Activated naive CD8-positive, alpha-beta T cell treated with anti-CD3 and anti-CD28 coated beads, Interleukin-2, amount 10 ng/mL, durations not matched to agents 7 days and 5 days (primary cell): ENCODE measurements at places on chromosomes 12 and 14.

DNA sequence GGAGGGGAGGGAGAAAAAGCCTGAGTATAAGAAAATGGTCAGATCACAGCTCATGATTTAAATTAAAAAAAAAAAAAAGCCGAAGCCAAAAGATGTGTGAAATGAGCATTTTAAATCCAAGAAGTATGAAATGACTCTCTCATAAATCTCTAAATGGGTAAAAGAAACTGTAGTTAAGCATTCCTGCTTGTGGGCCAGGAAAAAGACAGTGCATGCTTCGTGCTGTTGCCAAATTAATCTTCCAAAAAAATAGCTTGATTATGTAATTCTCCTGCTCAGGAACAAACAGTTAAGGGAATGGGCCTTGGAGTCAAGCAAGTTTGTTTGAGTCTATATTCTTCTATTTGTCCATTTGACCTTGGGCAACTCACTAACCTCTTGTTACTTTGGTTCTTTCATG is 325.4 kb upstream of the SEL1L start:
- no peak for DNase-seq

- DNase-seq = peak; percentile 50
Measured at GRCh38 chr12:110073049-110073831, 24.9 kb upstream of the C12orf76 start.

DNA sequence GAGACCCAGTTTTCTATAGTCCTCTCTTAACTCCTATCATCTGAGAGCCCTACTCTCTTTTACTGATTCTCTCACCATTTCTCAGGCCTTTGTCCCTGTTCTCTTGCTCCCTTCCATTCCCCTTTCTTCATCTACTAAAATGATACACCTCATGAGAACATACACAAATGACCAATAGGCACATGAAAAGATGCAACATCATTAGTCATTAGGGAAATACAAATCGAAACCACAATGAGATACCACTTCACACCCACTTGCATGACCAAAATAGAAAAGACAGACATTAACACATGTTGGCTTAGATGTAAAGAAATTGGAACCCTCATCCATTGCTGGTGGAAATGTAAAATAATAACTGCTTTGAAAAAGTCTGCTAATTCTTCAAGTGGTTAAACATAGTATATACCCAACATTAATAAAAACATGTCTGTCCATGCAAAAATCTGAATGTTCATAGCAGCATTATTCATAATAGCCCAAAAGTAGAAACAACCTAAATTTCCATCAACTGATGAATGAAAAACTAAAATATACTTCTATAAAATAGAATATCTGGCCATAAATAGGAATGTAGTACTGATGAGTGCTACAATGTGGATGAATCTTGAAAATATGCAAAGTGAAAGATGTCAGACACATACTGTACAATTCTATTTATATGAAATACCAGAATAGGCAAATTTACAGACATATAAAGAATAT is 66.0 kb downstream of the DENND5B start:
- DNase-seq = no peak

- DNase-seq = no peak
Measured at GRCh38 chr14:29191092-29191491, 424.5 kb downstream of the FOXG1 start.

- DNase-seq = no peak
Measured at GRCh38 chr12:11920231-11920630, 150.5 kb upstream of the BCL2L14 start.

GRCh38 chr12:124906606-124907261 is 7.7 kb downstream of the UBC start:
- DNase-seq = peak; percentile 63

GRCh38 chr12:3149515-3150307 is 72.5 kb downstream of the TSPAN9 start:
- no peak for DNase-seq

DNA sequence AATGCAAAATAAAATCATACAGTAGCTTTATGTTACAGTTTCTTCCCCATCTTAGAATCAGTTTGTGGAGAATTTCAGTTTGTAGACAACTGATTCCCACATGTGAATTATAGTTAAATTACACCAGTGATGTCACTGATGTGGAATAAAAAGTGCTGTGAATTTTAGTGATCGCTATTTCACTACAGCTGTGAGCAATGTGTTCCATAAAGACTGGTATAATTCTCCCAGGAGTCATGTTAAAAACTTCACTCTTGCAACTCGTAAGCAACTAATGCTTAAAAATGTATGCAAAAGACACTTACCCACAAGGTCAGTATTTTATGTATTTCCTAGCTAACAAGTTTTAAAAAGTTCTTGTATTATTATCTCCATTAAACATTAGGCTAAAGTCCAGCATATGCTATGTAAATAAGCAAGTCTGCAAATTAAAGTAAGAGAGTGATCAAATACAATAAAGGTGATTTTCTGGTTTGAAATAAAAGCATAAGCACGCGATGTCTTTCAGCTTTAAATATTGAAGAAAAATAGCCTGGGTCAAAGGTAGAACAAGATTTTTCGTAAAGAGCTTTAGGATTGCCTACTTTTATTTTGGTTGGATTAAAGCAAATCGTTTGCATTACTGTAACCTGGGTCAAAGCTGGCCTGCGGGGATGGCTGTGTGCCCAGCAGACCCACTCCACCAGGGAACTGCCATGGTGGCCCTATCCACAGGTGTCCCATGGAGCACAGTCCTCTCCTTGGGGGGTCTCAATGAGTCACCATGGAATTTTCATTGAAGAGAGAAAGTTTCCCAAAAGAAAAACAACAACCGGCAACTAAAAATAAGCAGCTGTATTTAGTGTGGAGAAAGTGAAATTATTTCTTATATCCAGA is 12.7 kb upstream of the LRIG3 start:
- no peak for DNase-seq

DNA sequence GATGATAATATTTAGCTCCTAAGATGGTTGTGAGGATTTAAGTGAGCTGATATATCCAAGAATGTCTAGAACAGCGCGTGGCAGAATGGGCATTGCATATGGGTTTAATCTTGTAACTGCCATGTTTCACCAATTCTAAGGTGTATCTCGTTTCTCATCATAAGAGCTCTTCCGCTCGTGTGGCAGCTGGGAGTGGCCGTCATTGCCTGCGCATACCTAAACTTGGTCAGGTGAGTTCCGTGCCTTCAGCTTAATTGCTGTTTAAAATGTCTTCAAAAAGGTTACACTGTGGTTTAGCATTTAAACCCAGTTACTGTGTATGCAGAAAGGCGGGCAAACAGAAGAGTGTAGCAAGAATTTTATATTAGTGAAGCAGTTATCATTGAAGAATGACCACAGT is 4.5 kb upstream of the AQP2 start:
- no peak for DNase-seq

GRCh38 chr12:64679487-64680001 is 69.2 kb downstream of the RASSF3 start:
- no peak for DNase-seq

DNA sequence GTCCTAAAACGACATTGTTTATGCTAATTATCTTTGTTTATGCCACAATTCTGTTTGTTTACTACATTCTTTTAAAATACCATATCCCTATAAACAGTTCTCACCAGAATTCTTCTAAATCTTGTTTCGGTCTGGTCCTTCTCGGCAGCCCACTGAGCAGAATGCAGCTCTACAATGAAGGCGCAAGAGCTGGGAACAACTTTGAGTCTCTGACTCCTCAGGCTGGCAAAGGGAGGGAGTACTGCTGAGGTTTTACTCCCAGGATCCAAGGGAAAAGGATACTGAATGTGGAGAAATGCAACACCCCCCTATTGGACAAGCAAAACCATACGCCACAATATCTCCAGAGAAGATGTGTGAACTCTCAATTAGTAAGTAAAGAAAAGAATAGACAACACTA is 5.4 kb downstream of the SOX5 start:
- no peak for DNase-seq

GRCh38 chr12:83630526-83630925 is 943.8 kb downstream of the TMTC2 start:
- DNase-seq = no peak

DNA sequence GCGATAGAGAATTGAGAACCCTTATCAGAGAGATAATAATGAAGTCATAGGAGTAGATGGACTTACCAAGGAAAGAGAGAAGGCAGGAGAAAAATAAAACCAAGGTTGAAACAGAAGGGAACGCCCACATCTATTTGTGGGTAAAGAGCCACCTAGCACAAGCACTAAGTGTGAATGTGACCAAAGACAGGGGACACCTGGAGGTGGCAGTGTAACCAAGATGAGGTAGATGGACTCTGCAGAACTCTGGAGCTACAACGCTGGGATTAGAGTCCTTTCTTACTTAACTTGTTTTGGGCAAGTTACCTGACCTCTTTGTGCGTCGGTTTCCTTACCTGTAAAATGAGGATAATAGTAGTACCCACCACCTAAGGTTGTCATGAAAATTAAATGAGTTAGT is 101.9 kb downstream of the SLC5A8 start:
- no peak for DNase-seq

DNA sequence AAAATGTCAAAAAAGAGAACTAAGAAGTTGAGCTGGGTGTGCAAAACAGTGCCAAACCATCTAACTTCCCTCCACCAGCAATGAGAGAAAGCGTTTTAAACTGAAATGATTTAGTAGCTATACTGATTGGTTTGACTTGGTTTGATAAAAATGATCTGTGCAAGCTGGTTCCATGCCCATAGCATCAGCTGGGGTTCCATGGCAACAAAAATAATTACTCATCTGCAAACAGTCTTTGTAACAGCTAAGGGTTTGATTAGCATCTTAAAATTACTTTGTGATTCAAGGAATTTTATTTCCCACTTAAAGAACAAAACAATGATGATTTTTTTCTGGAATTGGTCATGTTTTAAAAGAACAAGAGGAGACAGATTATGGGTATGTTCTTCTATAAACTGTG is 15.0 kb upstream of the BICD1 start:
- DNase-seq = no peak

DNA sequence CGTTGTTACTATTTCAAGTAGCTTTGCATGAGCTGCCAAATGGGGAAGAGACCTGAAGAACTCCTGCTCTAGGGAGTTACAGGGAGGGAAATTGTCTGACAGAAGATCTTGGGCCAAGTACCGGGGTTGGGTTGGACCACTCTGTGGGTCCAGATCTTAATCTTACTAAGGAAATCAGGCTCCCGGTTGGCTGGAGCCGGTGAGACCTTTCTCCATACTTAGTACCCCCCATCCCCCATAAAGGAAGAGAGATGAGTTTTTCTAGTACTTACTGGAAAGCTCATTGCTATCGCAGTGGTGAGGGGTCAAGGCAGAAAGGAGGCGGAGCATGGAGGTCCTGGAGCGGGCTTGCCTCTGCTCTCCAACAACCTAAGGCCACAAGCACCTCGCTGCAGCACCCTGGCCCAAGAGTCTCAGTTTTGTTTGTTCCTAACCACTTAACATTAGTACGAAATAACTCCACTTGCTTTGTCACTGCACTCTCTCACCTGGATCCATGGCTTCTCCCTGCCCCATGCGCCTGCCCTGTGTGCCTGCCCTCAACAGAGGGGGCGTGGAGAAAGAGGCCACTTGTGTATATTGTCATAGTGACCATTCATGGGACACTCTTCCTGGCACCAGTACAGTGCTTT is 6.8 kb upstream of the UNC119B start:
- DNase-seq = no peak

DNA sequence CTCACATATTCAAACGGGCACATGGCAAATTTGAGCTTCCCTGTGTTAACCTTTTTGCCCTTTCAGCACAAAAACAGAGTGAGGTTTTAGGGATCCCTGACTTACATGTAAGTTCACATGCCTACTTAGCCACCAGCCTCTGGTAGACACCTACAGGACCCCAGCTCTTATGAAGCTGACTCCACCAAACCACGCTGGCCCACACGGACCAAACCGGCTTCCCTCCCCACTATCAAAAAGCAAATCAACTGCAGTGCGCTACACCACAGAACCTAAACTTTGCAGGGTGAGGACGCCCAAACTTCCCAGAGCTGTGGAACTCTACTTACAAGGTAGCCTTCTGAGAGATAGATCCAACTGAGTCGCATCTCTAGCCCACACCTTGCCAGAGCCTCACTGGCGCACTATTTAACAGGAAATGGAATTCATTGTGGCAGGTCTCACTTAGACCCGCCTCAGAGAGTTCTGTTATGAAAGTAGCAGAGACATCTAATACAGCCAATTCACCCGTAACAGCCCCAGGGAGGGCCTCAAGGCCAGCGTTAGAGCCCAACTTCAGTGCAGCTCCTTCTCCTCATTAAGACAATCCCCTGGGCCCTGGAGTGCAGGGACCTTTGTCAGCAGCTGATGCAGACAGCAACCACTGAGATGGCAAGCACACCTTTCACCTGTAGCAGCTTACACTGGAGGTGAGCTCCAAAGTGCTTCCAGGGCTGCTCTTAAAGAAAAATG is 49.2 kb downstream of the SH2B3 start:
- DNase-seq = no peak

DNA sequence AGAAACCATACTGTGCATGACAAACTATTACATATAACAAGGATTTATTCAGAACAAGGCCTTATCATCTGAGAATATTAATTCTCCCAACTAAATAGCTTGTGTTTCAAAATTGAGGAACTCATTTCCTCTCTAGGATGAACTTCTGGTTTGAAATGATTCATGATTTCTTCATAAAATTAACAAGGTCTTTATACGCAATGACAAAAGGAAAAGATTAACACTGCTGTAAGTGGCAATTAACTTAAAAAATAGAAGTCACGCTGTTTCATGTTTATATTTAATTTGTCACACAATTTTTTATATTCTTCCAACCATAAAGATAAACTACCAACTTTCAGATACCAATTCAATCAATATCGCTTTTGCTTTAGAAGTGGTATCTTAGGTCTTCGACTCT is 80.8 kb downstream of the GRIP1 start:
- DNase-seq = no peak

DNA sequence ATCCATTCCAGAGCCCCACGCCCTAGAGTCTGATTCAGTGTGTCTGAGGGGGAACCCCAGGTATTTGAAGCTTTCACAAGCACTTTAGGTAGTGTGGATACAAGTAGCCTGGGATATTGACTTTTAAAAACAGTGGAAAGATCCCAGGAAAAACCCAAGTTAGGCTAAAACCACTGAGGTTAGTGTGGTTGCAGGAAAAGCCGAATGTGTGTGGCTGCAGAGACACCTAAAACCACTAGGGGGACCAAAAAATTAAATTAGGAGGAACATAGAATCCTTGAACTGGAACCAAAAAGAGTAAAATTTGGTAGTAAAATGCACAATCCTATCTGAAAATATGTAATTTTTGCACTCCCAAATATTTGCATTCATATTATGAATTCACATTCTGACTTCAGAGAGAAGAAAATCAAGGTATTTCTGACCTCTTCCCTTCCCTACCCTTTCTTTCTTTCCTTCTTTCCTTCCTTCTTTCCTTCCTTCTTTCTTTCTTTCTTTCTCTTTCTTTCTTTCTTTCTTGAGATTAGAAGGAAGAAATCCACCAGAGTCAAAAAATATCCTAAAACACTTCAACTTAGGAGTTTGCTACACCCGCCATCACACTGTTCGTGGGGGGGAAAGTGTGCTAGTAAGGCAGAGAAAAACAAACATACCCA is 37.8 kb downstream of the SLCO1A2 start:
- no peak for DNase-seq

GRCh38 chr14:61452452-61452851 is 131.1 kb downstream of the PRKCH start:
- DNase-seq = peak; percentile 59
